ENCODE measurements at places on chromosomes 1 and 21.

DNA sequence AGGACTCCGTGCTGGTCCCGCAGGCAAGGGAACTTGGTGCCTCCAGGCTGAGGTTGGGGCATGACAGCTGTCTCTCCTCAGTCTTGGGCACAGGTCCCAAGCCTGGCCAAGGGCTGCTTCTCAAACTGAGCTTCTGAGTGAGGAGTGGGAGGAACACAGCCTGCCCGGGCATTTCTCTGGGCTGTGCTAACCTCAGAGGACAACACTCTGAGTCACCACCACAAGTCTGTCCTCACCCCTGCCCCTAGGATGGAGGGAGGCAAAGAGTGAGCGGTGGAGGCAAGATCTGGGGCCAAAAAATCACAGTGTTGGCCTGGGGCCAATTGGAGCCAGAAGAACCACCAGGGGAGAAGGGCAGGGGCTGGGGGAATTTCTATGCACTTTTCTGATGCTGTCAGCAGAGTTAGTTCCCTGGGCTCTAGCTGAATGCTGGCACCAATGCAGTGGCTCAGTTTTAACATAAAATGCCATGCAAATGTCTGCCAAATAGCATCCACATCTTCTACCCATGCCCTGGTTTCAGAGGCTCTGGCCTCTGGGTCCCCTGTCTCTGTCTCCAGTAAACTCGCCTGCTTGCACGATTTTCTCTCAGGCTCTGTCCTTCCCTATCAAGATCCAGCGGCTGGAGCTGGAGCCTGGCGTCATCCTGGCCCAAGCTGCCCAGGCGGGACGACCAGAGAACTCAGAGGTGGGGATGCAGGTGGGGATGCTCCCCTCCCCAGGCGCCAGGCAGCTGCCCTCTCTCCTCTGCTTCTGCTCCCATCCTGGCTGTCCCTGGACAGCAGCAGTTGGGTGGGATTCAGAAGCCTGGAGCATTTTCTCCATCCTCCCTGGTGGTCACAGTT lies 11.0 kb upstream of the CDK18 start:
- peak; percentile 22 for DNase-seq

- no peak for DNase-seq
Observed at GRCh38 chr1:3093898-3094626, 25.1 kb downstream of the PRDM16 start.

- no peak for DNase-seq
Observed at GRCh38 chr21:33974513-33975468, 59.2 kb upstream of the ATP5PO start.

GRCh38 chr21:39258207-39258606 lies 55.2 kb downstream of the BRWD1 start:
- DNase-seq: no peak

DNA sequence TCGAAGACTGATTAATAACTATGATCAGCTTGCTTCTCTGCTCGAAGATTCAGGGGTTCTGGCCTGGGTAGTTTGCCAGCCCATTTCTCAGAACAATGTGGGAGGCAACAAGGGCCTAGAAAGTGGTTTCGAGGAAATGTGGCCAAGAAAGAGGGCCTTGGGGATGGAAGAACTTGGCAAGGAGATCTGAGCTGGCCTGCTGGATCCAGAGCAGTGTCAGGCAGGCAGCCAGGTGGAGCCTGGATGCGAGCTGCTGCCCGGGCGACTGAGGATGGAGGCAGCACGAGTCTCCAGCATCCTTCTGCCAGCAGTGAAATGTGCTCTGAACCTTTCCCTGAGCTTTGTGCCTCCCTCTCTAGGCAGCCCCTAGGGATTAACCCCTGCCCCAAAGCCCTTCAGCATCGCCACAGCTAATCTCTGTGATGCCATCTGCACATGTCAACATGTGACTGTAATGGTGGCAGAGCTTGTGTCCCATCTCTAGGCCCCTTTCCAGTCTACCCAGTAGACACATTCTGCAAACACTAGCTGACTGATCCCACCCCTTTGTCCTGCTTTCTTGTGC lies 61.0 kb upstream of the NEK2 start:
- DNase-seq: no peak

- no peak for DNase-seq
Observed at GRCh38 chr1:212946872-212947271, 3.5 kb upstream of the VASH2 start.

DNA sequence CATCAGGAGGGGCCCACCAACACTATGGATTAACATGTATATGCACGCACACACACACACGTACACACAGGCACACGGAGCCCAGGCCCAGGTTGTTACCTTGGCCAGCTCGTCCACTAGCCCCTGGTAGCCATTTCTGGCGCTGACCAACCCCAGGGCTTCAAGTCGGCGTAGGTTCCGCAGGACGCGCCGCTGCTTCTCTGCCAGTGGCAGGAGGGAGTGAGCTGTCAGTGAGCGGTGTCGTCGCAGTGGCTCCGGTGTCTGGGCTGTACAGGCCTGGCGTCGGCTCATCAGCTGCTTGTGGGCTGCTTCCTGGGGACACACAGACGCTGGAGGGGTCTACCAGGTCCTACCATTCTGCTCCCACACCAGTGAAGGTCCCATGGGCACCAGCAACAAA lies 29.4 kb upstream of the MEF2D start:
- DNase-seq: no peak

- no peak for DNase-seq
Observed at GRCh38 chr1:231407547-231408396, 14.3 kb downstream of the EGLN1 start.

DNA sequence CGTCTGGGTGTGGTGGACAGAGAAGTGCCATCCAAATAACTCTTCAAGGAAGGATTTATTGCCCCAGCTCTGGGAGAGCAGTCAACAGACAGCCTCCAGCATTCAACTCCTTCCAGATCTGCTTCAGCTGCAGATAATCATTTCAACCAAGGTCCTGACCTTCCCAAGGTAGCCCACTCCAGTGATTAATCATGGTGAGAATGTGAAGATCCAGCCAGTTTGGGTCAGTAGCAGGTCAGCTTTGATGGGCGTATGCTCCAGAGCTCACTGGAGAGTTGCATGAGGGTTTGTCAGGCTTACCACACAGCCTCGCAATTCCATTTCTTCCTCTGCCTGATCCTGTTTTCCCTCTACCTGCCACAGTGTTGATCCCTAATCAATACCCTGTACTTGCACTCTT lies 214.5 kb upstream of the ZRANB2 start:
- DNase-seq: no peak

GRCh38 chr1:1348420-1349255 lies 580 bp downstream of the DVL1 start:
- DNase-seq: no peak

- DNase-seq: no peak
Observed at GRCh38 chr1:73463873-73464272, 734.1 kb downstream of the LRRIQ3 start.

GRCh38 chr1:167856711-167857418 lies 57.1 kb downstream of the ADCY10 start:
- DNase-seq: no peak

DNA sequence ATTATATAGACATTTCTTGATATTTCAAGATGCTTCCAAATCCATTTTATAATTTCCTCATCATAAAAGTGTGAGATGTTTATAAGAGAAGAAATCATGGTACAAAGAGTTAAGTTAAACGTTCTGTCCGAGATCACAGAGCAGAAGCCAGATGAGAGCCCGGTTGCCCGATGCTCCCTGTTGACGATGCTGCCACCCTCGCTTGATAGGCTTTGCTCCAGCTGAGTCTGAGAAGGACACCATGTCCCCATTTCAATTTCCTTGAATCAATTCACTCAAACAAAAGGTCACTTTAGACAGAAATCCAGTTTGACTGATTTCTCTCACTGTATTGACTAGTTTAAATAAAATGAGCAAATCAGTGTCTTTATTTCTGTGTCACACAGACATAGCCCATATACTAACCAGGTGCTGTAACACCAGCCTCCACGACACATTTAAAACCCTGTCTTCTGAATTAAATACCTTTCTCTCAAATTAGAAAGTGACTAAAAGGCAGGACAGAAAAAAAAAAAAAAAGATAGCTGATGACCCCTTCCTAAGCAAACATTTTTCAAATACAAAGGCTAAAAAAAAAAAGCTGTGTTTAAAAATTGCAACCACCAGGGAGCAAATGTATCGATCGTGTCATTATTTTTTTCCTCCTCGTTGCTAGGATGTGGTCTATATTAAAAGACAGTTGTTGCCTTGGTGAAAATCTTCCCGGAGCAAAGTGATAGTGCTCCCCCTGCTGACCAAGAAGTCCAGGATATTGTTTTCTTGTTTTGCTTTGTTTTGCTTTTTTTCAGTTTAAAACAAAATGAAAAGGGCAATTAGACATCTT lies 35.2 kb downstream of the DNASE2B start:
- DNase-seq: peak; percentile 65

- no peak for DNase-seq
Observed at GRCh38 chr1:174818014-174818616, 181.6 kb upstream of the CACYBP start.

DNA sequence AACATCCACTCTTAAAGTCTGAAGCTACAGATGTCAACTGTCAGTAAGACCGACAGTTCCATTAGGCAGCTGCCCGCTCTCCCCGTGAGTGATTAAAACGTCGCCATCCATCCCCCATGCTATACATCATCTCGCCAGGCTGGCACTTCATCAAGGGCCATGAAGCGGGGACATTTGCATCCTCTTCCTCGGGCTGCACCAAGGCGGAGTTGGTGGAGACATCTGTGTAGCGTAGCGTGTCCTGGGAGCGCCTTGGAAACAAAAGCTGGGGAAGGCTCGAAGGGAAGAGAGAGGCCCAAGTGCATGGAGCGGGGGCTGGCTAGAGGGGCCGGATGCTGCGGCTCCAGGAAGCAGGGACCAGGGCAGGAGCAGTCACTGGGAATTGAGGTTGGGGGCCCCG lies 250.1 kb downstream of the KAZN start:
- DNase-seq: no peak

GRCh38 chr1:65229754-65230339 lies 79.5 kb upstream of the DNAJC6 start:
- DNase-seq: no peak
